AG09309 (cell line): ENCODE measurements at places on chromosomes 1 and 21.

- peak; percentile 8 for DNase-seq
These were observed 70.0 kb upstream of the PTGS2 start for GRCh38 chr1:186750257-186750656.

DNA sequence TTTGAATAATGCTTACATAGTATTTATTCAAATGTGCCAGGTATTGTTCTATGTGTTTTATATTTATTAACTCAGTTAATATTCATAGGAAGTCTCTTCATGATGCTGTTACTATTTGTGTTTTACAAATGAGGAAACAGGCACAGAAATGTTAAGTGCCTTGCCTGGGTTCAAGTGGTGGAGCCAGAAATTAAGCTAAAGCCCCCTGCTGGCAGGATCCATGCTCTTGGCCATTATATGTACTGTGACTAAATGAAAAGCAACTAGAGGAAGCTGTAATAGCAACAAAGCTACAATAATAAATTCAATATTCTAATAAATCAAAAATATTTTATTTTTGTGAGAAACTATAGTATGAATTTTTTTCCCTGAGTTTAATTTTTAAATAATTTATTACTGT lies 30.0 kb downstream of the IARS2 start:
- no peak for DNase-seq

DNA sequence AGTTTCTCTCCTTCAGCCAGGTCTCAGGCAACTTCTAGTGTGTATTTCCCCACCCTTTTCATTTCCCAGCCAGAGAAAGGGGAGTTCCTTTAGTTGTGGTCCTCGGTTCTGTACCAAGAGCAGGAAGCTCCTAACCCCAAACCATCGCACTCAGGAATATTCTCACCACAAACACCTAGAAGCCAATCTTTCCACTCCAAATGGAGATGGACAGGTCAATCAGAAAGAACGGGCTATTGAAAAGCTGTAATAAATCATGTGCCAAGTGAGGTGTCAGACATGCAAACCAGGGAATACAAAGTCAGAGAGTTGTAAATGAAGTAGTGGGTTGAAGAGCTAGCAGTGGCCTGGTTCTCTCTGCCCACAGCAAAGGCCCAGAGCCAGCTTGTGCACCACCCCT lies 77.2 kb downstream of the KCNN3 start:
- no peak for DNase-seq

DNA sequence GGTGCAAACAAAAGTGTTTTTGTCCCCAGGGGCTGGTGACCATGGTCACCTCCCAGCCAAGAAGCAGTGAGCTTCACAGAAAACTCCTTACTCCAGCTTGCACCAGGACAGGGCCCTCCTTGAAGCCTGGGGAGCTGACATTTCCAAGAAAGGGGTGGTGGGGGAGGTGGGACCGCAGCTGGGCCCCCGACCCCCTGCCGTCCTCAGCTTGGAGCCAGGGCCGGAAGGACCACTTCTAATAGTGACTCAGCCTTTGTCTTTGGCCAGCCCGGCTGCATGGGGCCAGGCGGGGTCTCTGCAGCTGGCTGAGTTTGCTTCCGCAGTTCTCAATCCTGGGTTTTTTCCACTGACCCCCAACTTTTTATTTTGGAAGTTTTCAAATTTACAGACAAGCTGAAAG lies 136.5 kb upstream of the POU3F1 start:
- DNase-seq = no peak

- no peak for DNase-seq
These were observed 496 bp downstream of the PRR9 start for GRCh38 chr1:153217744-153218416.

DNA sequence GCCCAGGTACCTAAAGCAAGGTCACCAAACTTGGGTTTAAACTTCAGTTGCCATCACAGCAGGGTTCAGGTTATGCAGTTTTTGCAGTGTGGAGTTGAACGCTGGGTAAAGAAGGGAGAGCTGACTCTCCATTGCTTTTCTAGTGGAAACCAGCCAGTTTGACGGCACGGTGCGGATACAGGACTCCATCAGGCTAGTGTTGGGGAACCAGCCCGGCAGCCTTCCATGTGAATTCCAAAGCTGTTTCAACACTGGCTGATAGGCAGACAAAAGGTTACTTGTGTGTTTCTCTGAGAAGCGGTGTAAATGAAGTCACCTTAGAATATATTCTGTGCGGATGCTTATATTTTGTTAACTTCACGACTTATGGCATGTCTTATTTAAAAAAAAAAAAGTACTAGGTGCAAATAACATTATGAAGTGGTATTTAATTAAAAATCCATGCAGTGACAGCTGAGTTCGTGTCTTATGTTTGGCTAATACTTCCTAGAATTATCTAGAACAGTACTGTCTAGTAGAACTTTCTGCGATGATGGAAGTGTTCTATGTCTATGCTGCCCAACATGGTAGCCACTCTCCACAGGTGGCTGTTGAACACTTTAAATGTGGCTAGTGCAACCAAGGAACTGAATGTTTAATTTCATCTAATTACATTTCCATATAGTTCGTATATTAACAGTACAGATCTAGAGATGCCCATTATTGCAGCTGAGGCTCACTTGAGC lies 29.9 kb upstream of the RCAN3 start:
- no peak for DNase-seq

DNA sequence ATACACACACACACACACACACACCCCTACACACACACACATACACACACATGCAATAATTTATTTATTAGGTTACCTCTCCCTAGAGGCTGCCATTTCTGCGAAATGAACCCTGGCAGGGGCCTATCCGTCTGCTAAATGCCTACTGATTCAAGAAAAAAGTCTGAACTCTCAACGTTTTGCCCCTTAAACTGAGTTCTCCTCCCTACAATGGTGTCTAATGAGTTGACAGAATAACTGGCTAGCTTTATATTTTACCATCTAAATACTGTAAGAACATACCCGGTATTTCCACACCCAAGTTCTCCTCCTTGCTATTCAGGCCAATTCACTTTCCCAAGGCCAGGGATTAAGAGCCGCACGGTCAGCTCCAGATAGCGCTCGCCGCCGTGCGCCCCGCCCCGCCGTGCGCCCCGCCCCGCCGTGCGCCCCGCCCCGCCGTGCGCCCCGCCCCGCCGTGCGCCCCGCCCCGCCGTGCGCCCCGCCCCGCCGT lies 339 bp upstream of the RNPC3 start:
- DNase-seq = no peak

DNA sequence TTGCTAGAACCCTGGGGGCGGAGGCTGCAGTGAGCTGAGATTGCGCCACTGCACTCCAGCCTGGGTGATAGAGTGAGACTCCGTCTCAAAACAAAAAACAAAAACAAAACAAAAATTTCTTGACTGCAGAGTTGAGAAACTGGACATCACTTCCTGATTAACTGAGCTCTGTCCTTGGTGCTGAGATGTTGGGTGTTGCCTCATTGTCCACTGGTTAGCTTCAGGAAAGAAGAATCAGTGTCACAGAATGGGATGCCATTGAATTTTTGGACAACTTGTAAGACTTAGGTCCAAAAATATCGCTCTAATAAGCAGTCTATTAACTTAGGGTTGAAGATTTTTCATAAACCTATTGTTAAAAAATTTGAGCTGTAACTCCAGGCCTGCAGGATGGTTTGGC lies 23.8 kb upstream of the KCNA10 start:
- DNase-seq = no peak

DNA sequence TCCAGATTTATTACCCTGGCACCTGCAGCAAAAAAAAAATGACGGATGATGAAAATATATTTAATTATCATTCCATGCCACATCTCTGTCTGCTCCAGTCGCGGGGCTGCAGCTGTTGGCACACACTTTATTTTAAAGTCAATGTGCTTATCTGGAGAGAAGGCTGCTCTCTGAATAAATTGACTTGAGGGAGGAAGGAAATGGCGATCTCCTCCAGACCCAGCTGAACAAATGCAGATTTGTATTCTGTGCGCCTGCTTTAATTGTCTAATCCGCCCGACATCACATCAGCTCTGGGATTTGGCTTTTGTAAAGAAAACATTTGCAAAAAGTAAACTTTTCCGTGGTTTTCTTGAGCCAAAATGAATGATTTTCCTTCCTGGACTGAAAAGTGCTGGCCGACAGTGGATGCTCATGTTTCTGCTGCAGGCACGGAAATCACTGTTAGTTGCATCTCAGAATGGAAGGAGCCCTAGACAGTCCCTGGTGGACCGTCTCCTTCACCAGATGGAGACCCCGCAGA lies 150.2 kb downstream of the CAMTA1 start:
- DNase-seq = no peak

- DNase-seq = no peak
These were observed 3.2 kb downstream of the PBXIP1 start for GRCh38 chr1:154952664-154953063.

- peak; percentile 41 for DNase-seq
These were observed 25.7 kb downstream of the COA6 start for GRCh38 chr1:234398849-234399381.

- no peak for DNase-seq
These were observed 34.9 kb downstream of the PIK3C2B start for GRCh38 chr1:204459706-204460105.

- DNase-seq = no peak
These were observed 46.2 kb downstream of the URB2 start for GRCh38 chr1:229672246-229672645.

- DNase-seq = no peak
These were observed 294.3 kb upstream of the SPAG17 start for GRCh38 chr1:118479351-118479750.

GRCh38 chr1:56527548-56528302 lies 51.6 kb downstream of the PLPP3 start:
- no peak for DNase-seq

DNA sequence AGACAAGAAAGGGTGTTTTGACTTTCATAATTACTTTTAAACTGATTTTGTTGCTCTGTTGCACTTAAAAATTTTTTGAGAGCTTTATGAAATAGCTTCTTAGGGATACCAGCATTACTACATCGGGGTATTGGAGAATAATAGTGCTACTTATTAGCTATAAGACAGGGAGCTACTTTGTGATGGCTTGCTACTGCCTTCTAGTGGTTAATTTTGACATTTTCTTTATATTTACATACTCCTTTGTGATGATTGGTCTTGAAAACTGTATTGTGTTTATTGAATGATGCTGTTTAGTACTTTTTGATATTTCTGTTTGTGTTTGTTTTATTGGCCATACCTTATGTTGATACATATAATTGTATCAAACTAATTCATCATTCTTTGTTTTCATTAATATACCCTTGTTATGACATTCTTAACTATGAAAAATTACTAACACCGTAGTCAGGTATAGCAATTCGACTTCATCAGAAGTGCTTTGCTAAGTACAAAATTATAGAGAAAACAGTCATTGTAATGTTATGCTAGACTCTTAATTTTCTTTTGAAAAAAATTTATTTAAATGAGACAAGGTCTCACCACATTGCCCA lies 85.5 kb downstream of the CLIC4 start:
- peak; percentile 37 for DNase-seq

GRCh38 chr1:29811247-29811646 lies 574.9 kb downstream of the PTPRU start:
- DNase-seq = no peak

GRCh38 chr1:200627575-200628222 lies 7.1 kb upstream of the KIF14 start:
- DNase-seq = no peak

DNA sequence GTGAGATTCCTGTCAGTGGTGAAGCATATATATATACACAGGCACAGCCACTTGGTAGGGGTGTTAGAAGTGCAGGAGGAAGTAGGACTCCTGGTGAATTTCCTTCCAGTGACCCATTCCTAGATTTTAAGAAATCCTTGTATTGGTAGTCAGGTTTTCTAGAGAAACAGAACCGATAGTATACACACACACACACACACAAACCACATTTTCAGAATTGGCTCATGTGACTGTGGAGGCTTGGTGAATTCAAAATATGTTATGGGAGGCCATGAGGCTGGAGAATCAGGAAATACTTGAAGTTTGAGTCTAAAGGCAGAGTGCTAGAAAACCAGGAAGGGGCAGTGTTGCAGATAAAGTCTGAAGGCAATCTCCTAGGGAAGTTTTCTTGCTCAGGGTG lies 114.2 kb downstream of the FCRL5 start:
- peak; percentile 10 for DNase-seq

DNA sequence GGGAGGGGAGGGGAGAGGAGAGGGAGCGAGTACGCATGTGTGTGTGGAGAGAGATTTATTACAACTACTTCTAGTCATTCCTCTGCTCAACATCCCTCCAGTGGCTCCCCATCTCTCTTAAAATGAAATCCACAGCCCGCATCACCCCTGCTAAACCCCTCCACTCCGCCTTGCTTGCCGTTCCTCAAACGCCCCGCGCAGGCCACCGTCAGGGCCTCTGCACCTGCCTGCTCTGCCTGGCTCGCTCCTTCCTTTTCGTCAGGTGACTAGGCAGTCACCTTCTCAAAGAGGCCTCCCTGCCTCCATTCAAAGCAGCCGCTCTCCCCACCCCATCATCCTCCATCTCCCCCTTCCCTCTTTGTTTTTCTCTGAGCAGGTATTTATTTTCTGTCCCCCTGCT lies 29.9 kb downstream of the LRRC38 start:
- DNase-seq = no peak

GRCh38 chr1:204450461-204451257 lies 39.0 kb upstream of the PPP1R15B start:
- no peak for DNase-seq

- no peak for DNase-seq
These were observed at the start of gene PLA2G4A for GRCh38 chr1:186828611-186829454. TSS of gene PLA2G4A (plus strand) at chr1:186828949. CDS start at chr1:186854355, 25,406 bp downstream.

DNA sequence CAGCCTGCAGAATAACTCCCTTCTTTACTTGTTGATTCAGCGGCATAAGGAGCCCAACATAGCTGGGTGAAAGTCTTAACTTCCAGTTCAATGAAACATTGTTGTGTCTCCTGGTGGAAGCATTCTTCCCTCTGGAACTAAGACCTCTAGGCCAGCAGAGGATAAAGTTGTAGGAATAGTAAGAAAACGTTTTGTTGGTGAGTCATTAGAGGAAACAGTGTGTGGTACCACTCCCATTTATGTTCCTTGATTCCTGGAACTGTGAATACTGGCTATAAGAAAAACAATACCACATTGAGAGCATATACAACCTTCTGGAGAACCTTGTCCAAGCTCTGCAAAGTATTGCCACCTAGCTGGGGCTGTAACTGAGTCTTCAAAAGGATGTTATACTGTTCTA lies 737.4 kb upstream of the ZP4 start:
- no peak for DNase-seq

GRCh38 chr1:234971586-234972297 lies 156.9 kb downstream of the TOMM20 start:
- no peak for DNase-seq

DNA sequence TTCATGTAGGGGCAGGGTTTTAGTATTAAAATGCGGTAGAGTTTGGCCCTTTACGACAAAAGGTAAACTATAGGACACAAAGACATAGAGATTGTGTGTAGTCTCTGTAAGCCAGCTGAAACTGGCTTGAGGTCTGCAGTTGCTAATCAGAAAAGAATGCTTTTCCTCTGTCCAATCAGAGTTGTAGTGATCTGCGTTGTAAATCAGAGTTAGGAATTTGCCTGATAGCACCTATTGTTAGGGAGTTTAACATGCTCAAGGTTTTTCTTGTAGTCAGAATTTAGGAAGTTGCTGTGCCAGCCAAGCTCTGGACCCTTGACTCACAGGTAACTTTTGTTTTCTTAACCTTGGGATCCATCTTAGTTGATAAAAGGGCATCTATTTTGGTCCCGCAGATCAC lies 61.2 kb upstream of the VTCN1 start:
- no peak for DNase-seq
